8988T (cell line): ENCODE measurements at places on chromosomes 1 and 21.

GRCh38 chr1:25658791-25659431 is 42.3 kb downstream of the MAN1C1 start:
- no peak for DNase-seq

DNA sequence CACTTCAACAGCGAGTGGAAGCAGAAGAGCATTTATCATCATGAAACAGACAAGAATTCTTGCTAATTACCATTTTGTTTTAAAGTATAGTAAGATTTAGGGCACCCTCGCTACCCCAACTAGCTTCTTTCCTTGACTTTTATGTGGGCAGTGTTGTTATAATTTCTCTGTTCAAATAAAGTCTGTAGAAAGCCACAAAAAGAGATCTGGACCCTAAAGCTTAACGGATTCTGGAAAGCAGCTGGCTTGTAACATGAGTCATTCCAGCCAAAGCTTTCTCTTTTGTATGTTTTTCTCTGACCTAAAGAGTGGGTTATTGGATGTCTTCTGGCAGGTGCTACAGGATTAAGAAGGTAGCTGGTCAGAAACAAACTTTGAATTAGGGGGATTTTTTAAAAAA is 37.4 kb downstream of the RUNX1 start:
- no peak for DNase-seq

DNA sequence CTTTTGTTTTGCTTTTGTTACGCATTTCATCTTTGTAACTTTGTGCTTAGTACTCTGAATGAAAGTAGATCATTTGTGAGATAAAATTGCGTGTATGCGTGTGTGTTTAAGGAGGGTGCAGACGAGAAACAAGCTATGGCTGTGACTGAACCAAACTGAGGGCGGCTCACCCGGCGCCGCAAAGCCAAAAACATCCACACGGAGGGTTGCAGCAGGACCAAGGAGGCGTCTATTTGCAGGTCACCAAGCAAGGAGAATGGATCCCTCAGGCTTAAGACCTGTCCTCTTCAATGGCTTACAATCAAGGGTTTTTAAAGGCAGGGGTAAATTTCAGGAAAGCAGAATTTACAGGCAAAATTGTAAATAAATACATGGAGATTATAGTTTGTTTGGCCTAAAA is 12.8 kb downstream of the GCSAML start:
- DNase-seq: no peak

- DNase-seq: no peak
These were observed at the start of gene S100A9 for GRCh38 chr1:153357853-153358690. S100A9 (plus strand) TSS chr1:153357854; CDS start chr1:153358284, 430 bp downstream.

DNA sequence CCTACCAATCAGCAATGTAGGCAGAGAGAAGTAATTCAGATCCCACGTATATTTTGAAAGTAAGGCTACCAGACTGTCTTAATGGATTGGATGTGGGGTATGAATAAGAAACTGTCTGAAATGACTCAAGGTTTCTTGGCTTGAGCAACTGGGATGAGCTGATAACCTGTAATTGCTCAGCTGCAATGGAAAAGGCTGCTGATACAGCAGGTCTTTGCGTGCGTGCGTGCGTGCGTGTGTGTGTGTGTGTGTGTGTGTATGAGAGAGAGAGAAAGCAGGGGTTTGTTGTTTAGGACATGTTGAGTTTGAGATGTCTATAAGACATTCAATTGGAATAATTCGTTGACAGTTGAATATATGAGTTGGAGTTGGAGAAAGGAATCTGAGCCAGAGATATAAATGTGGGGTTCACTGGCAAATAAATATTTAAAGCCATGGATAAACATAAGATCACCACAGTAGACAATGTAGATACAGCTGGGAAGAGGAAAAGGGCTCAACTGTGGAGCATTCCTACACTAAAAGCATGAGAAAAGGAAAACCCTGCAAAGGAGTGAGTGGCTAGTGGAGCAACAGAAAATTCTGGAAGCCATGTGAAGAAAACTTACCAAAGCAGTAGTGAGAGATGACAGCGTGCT is 72.9 kb downstream of the UCHL5 start:
- no peak for DNase-seq

DNA sequence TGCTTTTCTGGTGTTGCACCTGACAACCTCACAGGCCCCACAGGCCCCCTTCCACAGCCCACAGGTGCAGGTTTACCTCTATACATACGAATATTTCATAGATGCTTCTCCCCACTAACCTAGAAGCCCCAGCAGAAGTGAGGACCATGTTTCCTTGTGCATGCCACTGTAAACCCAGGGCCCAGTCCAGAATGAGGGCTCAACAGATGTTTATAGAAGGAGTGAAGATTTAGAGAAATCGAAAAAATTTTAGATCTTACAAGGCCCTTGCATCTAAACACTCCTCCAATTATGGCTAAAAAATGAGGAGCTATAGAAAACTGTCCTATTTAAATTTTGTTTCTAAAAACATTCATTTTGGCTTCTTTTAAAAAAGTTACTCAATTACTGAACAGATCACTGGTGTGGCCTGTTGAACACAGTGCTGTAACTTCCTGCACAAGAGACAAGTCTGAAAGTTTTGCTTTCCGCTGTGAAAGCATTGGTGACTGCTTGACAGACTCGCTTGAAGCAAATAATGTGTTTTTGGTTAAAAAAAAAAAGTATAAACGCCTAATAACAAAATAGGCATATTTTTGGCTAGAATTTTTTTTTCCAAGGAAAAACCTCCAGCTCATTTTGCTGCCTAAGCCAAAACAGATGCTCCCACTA is 1.2 kb downstream of the ABCB10 start:
- no peak for DNase-seq

DNA sequence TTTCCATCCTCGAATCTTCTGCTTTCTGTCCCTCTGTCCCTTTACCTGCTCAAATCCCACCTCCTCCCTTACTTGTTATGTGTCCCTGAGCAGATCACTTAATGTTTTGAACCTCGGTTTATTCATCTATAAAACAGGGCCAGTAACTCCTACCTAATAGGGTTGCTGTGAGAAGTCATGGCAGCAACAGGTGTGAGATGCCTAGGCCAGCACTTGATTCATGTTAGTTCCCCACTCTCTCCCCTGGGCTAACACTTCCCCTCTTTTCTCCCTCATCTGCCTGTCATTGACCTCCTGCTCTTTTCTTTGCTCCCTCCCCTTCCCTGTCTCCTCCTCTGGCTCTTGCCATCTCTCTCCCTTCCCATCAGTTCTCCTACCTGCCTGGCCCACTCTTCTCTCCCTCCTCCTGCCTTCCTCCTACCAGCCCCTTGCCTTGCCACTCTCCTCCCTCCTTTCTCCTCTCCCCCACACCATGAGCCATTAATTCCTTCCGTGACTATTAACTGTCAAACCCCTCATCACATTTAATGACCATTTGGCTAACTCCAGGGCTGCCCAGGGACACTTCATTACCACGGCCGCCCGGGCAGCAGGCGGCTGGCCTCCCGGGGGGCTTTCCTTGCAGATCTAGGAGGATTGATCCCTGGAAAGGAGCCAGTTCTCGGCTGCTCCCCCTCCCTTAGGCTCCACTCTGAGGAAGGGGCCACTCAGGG is 90.6 kb upstream of the CD1D start:
- no peak for DNase-seq

DNA sequence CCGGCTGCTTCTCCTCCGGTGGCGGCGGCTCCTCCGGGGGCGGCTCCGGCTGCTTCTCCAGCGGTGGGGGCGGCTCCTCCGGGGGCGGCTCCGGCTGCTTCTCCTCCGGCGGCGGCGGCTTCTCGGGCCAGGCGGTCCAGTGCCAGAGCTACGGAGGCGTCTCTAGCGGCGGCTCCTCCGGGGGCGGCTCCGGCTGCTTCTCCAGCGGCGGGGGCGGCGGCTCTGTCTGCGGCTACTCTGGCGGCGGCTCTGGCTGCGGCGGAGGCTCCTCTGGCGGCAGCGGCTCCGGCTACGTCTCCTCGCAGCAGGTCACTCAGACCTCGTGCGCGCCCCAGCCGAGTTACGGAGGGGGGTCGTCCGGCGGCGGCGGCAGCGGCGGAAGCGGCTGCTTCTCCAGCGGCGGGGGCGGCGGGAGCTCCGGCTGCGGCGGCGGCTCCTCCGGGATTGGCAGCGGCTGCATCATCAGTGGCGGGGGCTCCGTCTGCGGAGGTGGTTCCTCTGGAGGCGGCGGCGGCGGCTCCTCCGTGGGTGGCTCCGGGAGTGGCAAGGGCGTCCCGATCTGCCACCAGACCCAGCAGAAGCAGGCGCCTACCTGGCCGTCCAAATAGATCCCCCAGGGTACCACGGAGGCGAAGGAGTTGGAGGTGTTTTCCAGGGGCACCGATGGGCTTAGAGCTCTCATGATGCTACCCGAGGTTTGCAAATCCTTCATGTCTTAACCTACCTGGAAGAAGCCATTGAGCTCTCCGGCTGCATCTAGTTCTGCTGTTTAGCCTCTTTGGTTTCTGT is 2.0 kb downstream of the LORICRIN start:
- DNase-seq: no peak

- DNase-seq: no peak
These were observed 73.8 kb downstream of the MTR start for GRCh38 chr1:236868625-236869467.

- no peak for DNase-seq
These were observed 267.0 kb downstream of the NUF2 start for GRCh38 chr1:163588796-163589195.
